ENCODE measurements at places on chromosomes 6 and 20. TPM values are rescaled to one million over a fixed set of nuclear protein-coding genes. Genes with fewer than 3 reads are reported as not detected.

The MYCT1 gene
- polyA plus RNA-seq, result not detected

The POPDC3 gene
- 21.9 TPM for polyA plus RNA-seq

The TRIM40 gene
- 0.05 TPM for polyA plus RNA-seq

The HLA-DOA gene
- not detected for polyA plus RNA-seq

The MAP7 gene
- polyA plus RNA-seq, result 49.5 TPM

The BICRAL gene
- 3.3 TPM for polyA plus RNA-seq

The ADGRF5 gene
- polyA plus RNA-seq, result not detected

The GPR31 gene
- not detected for polyA plus RNA-seq

The NRSN1 gene
- polyA plus RNA-seq, result not detected

The PARD6B gene
- polyA plus RNA-seq, result 3.1 TPM

The DEFB110 gene
- polyA plus RNA-seq, result not detected

The C20orf202 gene
- not detected for polyA plus RNA-seq

The FABP7 gene
- polyA plus RNA-seq, result not detected

The OXT gene
- polyA plus RNA-seq, result not detected

The SGK2 gene
- polyA plus RNA-seq, result 11.8 TPM

The SLCO4A1 gene
- 8.1 TPM for polyA plus RNA-seq

The DLL1 gene
- 0.04 TPM for polyA plus RNA-seq

The TINAG gene
- polyA plus RNA-seq, result 0.16 TPM

The TRPC4AP gene
- polyA plus RNA-seq, result 51.4 TPM

The BHLHE23 gene
- not detected for polyA plus RNA-seq

The SLC22A7 gene
- polyA plus RNA-seq, result not detected

The NOX3 gene
- polyA plus RNA-seq, result not detected

The COL20A1 gene
- 0.93 TPM for polyA plus RNA-seq

The LSM14B gene
- 28.1 TPM for polyA plus RNA-seq

The ADGRF4 gene
- polyA plus RNA-seq, result 5.8 TPM

The PRDM13 gene
- 0.41 TPM for polyA plus RNA-seq

The HLA-DMA gene
- polyA plus RNA-seq, result 2.5 TPM

The MAP3K7 gene
- 12.6 TPM for polyA plus RNA-seq

The BCAS1 gene
- 1.4 TPM for polyA plus RNA-seq

The HLA-DQA1 gene
- not detected for polyA plus RNA-seq

The PNPLA1 gene
- polyA plus RNA-seq, result not detected

The HLA-DMB gene
- polyA plus RNA-seq, result 3.0 TPM

The PCSK2 gene
- polyA plus RNA-seq, result not detected

The RBPJL gene
- not detected for polyA plus RNA-seq

The SENP6 gene
- polyA plus RNA-seq, result 29.8 TPM

The AIF1 gene
- polyA plus RNA-seq, result not detected

The GMNN gene
- polyA plus RNA-seq, result 59.2 TPM

The SLC22A3 gene
- 44.9 TPM for polyA plus RNA-seq

The LY6G6D gene
- polyA plus RNA-seq, result not detected

The POM121L2 gene
- not detected for polyA plus RNA-seq

The CLPSL1 gene
- polyA plus RNA-seq, result not detected

The GABRR1 gene
- polyA plus RNA-seq, result not detected

The THBS2 gene
- polyA plus RNA-seq, result not detected

The LAMA4 gene
- polyA plus RNA-seq, result 3.7 TPM

The CDC5L gene
- 13.0 TPM for polyA plus RNA-seq

The ENPP5 gene
- not detected for polyA plus RNA-seq

The DEFB125 gene
- not detected for polyA plus RNA-seq

The EGFL8 gene
- polyA plus RNA-seq, result 3.1 TPM

The IL20RA gene
- polyA plus RNA-seq, result not detected

The LRRC73 gene
- polyA plus RNA-seq, result 0.61 TPM

The GSTA3 gene
- not detected for polyA plus RNA-seq

The MUCL3 gene
- 0.04 TPM for polyA plus RNA-seq

The SEMG1 gene
- polyA plus RNA-seq, result not detected

The CLVS2 gene
- polyA plus RNA-seq, result 0.01 TPM

The SSTR4 gene
- not detected for polyA plus RNA-seq

The ROMO1 gene
- polyA plus RNA-seq, result 430 TPM

The KLHDC3 gene
- polyA plus RNA-seq, result 25.5 TPM

The GLP1R gene
- polyA plus RNA-seq, result not detected

The TPX2 gene
- 106 TPM for polyA plus RNA-seq

The GNAS-AS1 gene
- not detected for polyA plus RNA-seq
